Ovary (tissue), 10 donors: ENCODE measurements at places on chromosomes 13 and 19.

GRCh38 chr19:20273951-20274570 is 107.0 kb downstream of the ZNF486 start:
- no peak for DNase-seq

GRCh38 chr13:62879071-62879470 is 1463.4 kb upstream of the PCDH20 start:
- DNase-seq, result no peak

DNA sequence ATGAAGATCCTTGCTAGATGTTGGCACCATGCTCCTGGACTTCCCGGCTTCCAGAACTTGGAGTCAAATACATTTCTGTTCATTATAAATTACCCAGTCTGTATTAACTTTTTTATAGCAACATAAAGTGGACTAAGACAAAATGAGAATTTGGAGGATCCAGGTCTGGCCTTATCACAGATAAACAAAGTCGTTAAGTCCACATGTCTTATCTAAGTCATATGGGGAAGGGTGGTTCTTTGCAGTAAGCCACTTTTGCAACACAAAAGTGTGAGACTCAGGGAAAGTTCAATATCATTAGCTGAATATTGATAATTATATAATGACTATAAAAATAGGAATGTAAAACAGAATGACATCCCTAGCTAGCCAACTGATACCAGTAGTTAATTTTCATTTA is 91.6 kb upstream of the SIAH3 start:
- no peak for DNase-seq

GRCh38 chr13:30257468-30258099 is 49.8 kb downstream of the KATNAL1 start:
- DNase-seq, result no peak

DNA sequence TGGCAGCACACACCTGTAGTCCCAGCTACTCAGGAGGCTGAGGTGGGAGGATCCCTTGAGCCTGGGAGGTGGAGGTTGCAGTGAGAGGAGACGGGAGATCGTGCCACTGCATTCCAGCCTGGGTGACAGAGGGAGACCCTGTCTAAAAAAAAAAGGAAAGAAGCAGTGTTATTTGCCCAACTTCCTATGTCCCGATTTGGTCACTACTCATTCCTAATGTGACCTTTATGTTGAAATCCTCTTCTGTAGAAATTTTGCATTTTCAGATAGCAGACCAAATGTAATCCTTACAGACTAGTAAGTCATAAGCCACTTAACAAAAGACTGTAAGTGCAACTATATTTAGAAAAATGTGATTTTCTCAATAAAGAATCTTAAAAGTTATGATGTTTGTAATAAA is 18.2 kb upstream of the STK24 start:
- no peak for DNase-seq

GRCh38 chr19:45952686-45953505 is 20.8 kb downstream of the NOVA2 start:
- peak; percentile 47 for DNase-seq

DNA sequence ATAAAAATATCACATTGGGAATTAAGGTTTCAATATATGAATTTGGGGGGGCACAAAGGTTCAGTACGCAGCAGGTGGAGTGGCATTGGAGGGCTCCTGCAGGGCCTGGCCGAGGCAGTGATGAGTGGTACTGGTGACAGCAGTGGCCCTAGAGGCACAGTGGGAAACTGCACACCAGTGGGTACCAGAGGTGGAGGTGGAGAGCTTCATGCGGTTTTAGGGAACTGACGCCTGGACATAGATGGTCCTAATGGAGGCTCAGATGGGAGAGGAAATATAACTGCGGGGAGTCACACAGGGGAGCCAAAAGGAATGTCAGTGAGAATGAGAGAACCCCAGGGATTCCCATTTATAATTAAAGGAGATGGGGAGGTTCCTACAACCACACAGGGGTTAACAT is 156.2 kb downstream of the COG6 start:
- no peak for DNase-seq

DNA sequence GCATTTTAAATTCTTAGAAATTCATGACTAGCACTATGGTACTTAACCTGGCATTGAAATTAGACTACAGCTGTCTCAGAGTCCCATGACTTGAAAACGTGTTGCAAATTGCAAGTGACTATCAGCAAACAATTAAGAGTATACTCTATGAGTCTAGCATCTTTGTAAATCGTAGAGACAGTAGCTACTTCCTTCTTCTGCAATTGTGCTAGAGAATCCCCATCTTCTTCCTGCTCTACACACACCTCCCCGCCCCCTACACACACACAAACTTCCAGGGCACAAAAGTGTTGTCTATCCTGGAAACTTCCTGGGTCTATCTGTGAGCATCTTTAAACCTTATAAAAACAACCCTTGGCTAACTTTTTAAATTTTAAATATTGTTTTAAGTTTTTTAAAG is 35.2 kb upstream of the MIR17HG start:
- no peak for DNase-seq

DNA sequence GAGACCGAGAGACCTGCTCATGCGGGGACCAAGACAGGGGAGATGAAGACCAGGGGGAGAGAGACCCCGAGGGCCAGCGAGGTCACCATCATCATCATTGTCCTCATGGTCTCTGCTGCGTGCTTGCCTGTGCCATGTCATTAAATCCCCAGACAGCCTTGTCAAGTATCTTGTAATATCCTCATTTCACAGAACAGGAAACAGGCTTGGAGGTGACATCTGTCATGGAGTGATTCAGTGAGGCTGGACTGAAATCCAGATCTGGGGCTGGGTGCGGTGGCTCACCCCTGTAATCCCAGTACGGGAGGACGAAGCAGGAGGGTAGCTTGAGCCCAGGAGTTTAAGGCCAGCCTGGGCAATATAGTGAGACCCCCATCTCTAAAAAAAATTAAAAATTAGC is 5.9 kb upstream of the NANOS2 start:
- no peak for DNase-seq

GRCh38 chr13:61275736-61276135 is 139.9 kb downstream of the PCDH20 start:
- no peak for DNase-seq

DNA sequence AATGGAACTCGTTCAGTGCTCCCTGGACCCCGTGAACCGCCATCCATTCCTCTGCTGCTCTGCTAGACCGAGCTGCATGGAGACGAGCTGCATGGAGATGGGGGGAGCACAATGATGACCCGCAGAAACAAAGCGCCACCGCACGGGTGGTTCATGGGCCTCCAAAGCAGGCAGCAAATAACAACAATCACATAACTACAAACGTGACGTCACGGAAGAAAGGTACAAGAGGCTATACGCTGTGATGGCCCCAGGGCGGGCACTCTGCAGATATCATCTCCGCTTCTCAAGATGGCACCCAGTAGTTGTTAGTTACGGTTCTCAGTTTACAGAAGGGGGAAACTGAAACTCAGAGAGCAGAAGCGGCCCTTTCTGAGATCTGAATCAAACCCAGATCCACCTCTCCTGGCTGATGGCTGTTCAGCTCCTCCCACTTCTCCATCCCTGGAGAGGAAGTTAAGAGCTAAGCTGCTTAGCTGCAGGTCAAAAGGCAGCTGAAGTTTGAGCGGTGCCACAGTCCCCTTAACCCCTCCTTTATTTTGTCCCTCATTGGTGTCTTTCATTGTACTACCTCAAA is 1.7 kb downstream of the ATP13A1 start:
- DNase-seq, result no peak

GRCh38 chr19:20279516-20279915 is 112.5 kb downstream of the ZNF486 start:
- no peak for DNase-seq

GRCh38 chr19:610801-611480 is 21.3 kb downstream of the HCN2 start:
- peak; percentile 78 for DNase-seq

DNA sequence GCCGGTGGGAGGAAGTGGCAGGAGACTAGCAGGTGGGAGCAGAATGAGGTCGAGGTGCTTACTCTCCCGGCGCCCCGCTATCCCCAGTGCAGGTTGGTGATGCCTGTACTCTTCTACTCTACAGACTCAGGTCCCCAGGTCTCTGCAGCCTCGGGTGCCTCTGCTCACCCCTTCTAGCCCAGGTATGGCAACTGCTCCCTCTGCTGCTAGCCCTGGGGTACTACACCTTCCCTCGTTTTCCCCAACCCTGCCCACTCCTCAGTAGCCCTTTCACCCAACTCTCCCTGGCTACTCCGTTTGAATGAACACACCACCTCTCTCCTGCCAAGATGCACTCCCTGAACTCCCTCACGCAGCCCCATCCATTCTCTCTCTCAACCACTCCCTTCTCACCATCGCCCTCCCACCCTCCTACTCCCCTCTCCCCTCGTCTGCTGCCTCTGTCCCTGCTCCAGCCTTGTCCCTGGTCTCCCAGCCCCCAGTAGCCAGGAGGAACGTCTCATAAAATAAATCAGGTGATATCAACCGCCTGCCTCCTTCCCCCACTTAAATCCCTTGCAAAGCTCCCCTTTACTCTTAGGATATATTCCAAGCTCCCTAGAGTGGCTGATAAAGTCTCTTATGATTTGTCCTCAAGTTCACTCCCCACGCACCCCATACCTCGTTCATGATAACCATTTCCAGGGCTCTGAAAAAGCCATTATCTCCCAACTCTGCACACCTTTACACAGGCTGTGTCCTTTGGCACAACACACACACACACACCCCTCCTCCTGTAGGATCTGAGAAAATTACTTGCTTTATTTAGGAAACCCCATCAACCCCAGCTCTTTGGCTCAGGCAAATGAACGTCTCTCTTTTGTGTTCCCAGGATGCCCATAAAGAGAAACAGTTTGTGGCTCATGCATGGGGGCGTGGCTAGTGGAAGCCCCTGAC is 8.2 kb upstream of the MEIS3 start:
- peak; percentile 66 for DNase-seq

DNA sequence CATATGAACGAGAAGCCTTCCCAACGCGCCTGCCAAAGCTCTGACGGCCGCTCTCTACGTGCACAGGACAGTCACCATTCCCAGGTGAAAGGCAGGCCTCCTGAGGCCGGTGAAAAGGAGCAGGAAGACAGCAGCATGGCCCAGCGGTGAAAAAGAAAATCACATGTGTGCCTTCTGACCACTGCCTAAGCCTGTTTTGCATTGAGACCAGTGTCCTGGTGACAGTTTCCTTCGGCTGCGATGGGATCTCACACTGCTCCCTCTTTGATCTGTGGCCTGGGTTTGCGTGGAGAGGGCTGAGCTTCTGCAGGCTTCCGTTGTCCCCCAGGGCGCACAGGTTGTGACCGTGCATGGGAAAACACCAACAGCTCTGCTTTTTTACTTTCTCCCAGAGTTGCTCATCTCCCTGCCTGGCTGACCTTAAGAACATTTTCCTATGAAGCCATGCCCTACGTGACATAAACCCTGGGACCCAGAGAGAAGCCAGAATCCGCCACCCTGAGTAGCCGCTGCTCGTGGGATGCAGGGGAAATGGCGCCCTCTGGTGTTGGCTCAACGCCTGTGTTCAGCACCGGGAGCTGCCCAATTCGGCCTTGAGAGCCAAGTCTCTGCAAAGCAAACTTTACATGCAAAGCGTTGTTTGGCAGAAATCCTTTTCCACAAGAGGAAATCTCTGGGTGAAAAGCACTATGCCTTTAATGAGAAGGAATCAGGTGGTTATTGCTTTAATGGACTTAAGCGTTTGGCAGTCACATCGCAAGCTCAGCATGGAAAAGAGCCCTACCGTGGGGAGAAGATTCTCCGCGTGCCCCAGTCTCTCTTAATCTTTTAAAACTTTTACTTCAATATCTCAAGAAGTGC is 112.2 kb upstream of the GPR12 start:
- DNase-seq, result no peak

DNA sequence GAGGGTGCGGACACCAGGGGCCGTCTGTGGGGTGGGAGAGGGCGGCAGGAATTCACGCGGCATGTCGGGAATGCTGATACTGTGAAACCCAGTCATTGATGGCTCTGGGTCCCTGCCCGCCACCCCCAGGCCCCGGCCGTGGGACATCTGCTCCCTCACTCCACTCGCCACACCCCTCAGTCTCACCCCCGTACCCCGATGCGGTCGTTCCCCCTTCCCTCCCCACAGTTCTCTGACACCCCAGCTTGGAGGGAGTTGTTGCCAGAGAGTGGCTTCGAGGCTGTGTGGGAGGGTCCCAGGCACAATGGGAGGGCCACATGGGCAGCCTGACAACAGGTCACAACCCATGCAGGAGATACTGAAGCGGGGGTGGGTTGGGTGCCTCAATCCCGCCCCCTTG is 1.8 kb downstream of the MAG start:
- DNase-seq, result no peak

GRCh38 chr19:3987619-3988371 is 2.5 kb upstream of the EEF2 start:
- peak; percentile 90 for DNase-seq

DNA sequence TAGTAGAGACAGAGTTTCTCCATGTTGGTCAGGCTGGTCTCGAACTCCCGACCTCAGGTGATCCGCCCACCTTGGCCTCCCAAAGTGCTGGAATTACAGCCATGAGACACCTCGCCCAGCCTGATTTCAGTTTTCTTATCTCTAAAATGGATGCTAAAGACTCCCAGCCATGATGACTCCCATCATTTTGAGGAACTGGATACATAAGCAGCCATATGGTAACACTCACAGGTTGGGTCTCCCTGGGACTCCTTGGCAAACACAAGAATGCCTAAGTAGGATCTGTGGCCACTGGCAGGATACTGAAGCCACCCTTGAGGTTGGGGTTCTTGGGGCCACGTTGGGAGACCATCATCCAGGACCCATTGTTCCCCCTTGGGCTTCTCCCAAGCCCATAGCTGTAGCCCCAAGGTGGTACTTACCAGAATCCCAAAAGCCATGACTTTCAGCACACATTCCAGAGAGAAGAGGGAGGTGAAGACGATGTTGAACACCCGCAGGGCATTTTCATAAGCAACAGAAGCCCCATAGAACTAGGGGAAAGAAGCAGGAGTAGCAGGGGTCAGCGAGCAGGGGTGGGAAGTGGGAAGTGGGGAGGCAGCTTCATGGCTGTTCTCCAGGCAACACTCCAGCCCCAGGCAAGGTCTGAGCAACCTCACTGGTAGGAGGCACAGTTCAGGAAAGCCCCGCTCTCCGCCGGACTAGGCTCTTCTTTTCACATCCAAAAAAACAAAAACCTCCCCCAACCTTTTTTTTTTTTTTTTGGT is 102.5 kb downstream of the IER2 start:
- no peak for DNase-seq

DNA sequence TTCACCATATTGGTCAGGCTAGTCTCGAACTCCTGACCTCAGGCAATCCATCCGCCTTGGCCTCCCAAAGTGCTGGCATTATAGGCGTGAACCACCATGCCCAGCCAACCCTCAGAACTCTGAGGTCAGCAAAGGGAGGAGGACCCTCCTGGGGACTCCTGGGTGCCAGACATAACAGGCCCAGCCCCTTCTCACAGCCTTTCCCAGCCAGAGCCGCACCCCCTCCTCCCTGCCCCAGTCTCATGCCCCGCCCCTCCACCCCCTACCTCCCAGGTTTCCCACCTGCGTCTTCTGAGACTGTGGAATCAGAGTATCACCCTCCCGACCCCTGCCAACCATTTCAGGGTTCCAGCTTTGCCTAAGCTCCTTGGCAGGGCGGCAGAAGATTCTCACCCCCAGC is 5.2 kb downstream of the IGLON5 start:
- DNase-seq, result no peak
